ENCODE measurements at places on chromosomes 7 and 10. TPM values are rescaled to one million over a fixed set of nuclear protein-coding genes. Genes with fewer than 3 reads are reported as not detected.

DNA sequence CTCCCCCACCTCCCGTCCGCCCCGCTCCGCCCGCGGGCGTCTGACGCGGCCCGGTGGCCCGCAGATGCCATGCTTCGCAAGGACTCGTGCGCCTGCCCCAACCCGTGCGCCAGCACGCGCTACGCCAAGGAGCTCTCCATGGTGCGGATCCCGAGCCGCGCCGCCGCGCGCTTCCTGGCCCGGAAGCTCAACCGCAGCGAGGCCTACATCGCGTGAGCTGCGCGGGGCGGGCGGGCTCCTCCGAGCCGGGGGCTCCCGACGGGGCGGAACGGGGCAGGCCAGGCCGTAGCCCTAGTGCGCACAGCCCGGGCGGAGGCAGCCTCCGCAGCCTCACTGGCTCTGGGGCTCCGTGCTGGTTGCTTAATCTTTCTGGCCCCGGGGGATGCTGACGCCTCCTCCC lies 2.8 kb downstream of the ASIC3 start:
- no peak overlapping the region for H3K4me3 ChIP-seq
- no peaks in the 10 kb centered on the region for H3K36me3 ChIP-seq
- H3K27ac ChIP-seq: no peak overlapping the region
- DNase-seq: peak; percentile 80

GRCh38 chr10:4334015-4334414 lies 492.0 kb upstream of the AKR1E2 start:
- no peak overlapping the region for H3K4me3 ChIP-seq
- H3K4me1 ChIP-seq: no peaks in the 10 kb centered on the region
- no peaks in the 10 kb centered on the region for H3K36me3 ChIP-seq
- H3K27ac ChIP-seq: no peak overlapping the region
- H3K27me3 ChIP-seq: no peaks in the 10 kb centered on the region

DNA sequence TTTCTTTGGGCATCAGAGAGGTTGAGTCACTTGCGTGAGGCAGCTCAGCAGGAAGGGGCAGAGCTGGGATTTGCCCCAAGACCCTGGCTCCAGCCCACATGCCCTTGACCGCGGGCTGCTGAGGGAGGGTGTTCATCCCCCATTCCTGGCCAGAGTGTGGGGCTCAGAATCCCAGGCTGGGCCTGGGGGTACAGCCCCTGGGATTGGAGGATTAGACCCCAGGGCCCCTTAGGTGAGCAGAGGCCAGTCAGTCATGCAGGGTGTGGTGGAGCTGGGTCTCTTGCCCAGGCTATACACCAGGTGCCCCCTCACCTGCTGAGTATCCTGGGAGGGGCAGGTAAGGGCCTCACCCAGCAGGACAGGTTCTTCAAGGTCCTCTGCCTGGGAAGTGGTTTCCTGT lies 68.4 kb upstream of the ZNF716 start:
- no peaks in the 10 kb centered on the region for H3K36me3 ChIP-seq
- no peak for DNase-seq
- H3K27me3 ChIP-seq: no peaks in the 10 kb centered on the region
- no peak overlapping the region for H3K4me3 ChIP-seq
- H3K27ac ChIP-seq: no peak overlapping the region

DNA sequence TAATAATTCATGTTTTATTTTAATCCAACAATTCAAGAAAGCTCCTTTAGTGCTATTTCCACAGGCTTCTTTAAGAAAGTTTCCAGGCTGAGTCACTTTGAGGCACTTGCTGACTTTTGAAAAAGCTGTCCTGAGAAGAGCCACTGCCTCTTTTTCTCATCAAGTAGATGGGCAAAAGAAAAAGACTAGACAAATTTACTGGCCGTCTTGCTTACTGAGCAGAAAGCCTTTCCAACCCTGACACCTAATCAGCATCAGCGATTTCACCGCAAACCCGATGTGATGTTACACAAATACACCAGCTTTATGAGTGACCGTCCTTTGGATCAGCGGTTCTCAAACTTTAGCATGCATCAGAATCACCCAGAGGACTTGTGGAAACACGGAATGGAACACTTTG lies 24.3 kb downstream of the CTTNBP2 start:
- no peaks in the 10 kb centered on the region for H3K27me3 ChIP-seq
- H3K4me3 ChIP-seq: no peak overlapping the region
- no peaks in the 10 kb centered on the region for H3K4me1 ChIP-seq
- H3K36me3 ChIP-seq: no peaks in the 10 kb centered on the region

DNA sequence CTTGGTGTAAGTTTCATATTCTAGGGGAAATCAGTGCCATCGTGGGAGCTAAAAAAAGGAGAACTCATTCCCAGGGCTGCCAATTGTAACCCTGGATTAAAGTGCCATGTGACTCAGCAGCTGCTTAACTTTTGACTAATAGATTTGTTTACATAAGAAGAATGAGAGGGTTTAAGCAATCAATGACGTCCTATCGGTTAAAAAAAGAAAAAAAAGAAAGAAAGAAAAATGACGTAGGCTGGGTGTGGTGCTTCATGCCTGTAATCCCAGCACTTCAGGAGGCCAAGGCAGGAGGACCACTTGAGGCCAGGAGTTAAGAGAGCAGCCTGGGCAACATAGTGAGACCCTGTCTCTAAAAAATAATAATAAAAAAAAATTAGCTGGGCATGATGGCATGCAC lies 116.2 kb upstream of the AFAP1L2 start:
- no peak overlapping the region for H3K4me3 ChIP-seq
- no peaks in the 10 kb centered on the region for H3K36me3 ChIP-seq
- H3K4me1 ChIP-seq: peaks cover 34% of the 10 kb centered on the region
- H3K27me3 ChIP-seq: no peaks in the 10 kb centered on the region
- peak overlapping the region; percentile 73 for H3K27ac ChIP-seq

DNA sequence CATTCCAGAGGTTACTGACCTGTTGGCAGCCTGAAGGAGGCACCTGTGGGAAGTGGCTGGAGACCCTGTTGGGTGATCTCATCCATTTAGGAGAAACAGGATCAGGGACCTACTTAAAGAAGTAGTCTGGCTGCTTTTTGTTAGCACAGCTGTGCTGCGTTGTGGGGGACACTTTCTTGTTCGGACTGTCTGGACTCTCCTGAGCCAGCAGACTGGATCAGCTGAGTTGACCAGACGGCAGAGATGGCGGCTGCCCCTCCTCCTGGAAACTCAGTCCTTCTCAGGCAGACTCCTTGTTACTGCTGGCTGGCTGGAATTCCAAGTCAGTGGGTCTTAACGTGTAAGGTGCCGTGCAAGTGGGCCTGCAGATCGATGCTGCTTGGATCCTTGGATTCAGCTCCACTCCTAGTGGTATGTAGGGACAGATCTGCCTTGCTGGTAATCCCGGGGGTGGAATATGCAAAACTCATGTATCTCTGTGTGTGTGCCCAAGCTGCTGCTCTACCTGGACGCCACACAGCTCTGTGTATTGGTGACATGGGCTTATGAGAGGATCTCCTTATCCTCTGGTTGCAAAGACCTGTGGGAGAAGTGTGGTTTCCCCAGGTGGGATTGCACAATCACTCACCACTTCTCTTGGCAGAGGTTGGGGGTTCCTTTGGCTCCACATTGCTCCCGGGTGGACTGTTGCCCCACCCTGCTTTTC lies 87.3 kb downstream of the CCSER2 start:
- no peaks in the 10 kb centered on the region for H3K4me1 ChIP-seq
- no peaks in the 10 kb centered on the region for H3K27me3 ChIP-seq
- H3K4me3 ChIP-seq: no peak overlapping the region
- H3K27ac ChIP-seq: no peak overlapping the region
- no peaks in the 10 kb centered on the region for H3K36me3 ChIP-seq

- H3K4me3 ChIP-seq: no peak overlapping the region
- H3K36me3 ChIP-seq: no peaks in the 10 kb centered on the region
- H3K27me3 ChIP-seq: no peaks in the 10 kb centered on the region
- DNase-seq: no peak
- no peak overlapping the region for H3K27ac ChIP-seq
Observed at GRCh38 chr7:100098913-100099312, 2.3 kb downstream of the MCM7 start.

GRCh38 chr7:49852619-49853462 lies 79.4 kb downstream of the VWC2 start:
- DNase-seq: peak; percentile 59
- H3K4me1 ChIP-seq: no peaks in the 10 kb centered on the region
- no peaks in the 10 kb centered on the region for H3K36me3 ChIP-seq
- H3K4me3 ChIP-seq: no peak overlapping the region
- no peaks in the 10 kb centered on the region for H3K27me3 ChIP-seq

DNA sequence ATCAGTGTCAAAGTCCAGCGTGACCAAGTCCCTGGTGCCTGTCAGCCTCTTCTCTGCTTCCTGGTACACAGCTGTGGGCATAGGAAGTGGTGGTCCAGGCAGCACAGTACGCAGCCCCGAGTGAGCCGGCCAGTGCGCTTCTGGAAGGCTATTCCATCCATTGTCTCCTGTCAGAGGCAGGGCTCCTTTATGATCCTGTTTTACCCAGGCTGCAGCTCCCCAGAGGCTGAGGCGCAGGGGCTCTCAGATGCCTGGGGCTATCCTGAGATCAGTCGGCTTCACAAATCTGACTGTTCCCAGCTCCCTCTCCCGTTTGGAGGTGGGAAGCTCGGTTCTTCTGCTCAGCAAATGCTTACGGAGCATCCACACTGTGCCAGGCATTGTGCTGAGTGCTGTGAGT lies 70.3 kb downstream of the LANCL2 start:
- no peaks in the 10 kb centered on the region for H3K27me3 ChIP-seq
- DNase-seq: no peak
- H3K36me3 ChIP-seq: no peaks in the 10 kb centered on the region
- no peak overlapping the region for H3K4me3 ChIP-seq
- no peak overlapping the region for H3K27ac ChIP-seq

GRCh38 chr7:128361411-128362379 lies at the start of gene PRRT4:
PRRT4 (minus strand) TSS chr7:128361690.
- H3K27ac ChIP-seq: no peak within 1 kb of the TSS
- peaks cover 1% of the 10 kb centered on the region for H3K4me1 ChIP-seq
- no peaks in the 10 kb centered on the region for H3K36me3 ChIP-seq
- peak; percentile 57 for DNase-seq
- peak within 1 kb of the TSS; percentile 43 for H3K4me3 ChIP-seq

GRCh38 chr10:100890673-100891317 lies 22.0 kb upstream of the SLF2 start:
- H3K27ac ChIP-seq: no peak overlapping the region
- DNase-seq: no peak
- H3K36me3 ChIP-seq: no peaks in the 10 kb centered on the region
- H3K4me3 ChIP-seq: no peak overlapping the region
- peaks cover 2% of the 10 kb centered on the region for H3K4me1 ChIP-seq

GRCh38 chr10:88623835-88624234 lies 37.3 kb downstream of the LIPJ start:
- DNase-seq: no peak
- H3K27ac ChIP-seq: no peak overlapping the region
- H3K27me3 ChIP-seq: no peaks in the 10 kb centered on the region
- no peak overlapping the region for H3K4me3 ChIP-seq
- H3K4me1 ChIP-seq: no peaks in the 10 kb centered on the region

DNA sequence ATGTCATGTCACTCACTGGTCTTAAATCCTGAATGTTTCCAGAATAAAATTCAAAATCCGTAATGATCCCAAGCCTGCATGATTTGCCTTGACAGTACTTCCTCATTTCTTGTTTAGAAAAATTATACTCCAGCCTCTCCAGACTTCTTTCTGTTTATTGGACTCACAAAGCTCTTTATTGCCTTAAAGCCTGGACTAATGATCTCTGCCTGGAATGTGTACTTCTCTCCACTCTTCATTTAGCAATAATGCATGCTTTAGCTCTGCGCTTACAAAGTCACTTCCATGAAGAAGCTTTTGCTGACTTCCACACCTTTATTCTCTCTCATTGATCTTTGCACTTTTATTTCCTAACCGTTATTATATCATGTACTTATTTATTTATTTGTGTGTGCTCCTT lies 27.4 kb upstream of the SLC26A3 start:
- no peak overlapping the region for H3K4me3 ChIP-seq
- no peak for DNase-seq
- H3K27me3 ChIP-seq: no peaks in the 10 kb centered on the region
- H3K4me1 ChIP-seq: no peaks in the 10 kb centered on the region
- no peak overlapping the region for H3K27ac ChIP-seq

DNA sequence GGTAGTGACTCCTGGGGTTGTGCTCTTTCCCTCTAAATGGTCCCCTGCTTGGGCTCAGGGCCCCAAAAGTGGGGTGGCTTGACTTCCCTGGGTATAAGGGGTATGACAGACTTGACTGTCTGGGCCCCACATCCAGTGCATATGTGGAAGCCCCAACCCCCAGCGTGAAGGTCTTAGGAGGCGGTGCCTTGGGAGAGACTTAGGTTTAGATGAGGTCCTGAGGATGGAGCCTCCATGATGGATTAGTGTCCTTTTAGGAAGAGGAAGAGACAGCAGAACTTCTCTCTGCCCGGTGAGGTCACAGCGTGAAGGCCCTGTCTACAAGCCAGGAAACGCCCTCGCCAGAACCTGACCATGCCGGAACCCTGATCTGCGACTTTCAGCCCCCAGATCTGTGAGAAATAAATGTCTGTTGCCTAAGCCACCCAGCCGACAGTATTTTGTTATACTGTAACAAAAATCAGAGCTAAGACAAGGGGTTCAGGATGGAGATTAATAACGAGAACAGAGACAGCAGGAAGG lies 23.8 kb downstream of the PODXL start:
- peak; percentile 17 for DNase-seq
- H3K27me3 ChIP-seq: no peaks in the 10 kb centered on the region
- H3K27ac ChIP-seq: no peak overlapping the region
- H3K36me3 ChIP-seq: no peaks in the 10 kb centered on the region

DNA sequence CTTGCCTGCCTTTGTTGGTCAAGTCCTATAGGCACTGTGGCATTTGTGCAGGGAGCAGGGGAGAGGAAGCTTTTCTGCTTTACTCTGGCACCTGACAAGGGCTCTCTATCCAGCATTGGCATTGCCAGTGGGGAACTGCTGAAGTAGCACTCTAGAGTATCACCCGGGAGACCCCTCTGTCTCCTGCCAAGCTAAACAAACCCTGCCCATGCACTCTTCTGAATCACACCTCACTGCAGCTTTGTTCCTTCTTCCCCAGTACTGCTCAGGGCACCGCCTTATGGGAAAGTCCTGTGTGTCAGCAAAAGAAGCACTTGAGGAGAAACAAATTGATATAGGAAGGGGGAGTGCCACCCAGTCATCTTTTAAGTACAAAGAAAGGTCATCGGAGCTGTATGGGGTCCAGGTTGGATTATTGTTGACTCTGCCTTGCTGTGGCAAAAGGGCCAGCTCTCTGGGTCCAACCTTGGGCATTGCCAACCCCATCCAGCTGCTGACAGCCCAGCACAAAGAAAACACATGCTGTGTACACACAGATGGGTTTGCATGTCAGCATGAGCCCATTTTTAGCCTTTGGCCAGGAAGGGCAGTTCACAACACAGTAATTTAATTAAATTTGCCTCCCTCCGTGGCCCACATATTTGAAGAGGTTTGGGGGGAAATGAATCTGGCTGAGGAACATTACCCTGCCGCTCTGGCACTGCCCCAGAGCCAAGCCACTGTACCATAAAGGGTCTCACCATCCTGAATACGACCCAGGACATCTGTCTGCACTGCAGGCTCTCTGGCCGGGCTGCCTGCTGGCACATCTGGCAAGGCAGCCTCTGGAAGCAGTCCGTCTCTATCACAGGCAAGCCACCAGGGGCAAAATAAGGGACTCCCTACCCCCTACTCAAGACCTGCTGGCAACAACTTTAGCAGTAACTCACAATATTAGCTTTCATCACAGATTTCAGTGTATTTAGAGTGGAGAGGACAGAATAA lies 13.1 kb downstream of the LRRC4 start:
- no peak overlapping the region for H3K4me3 ChIP-seq
- DNase-seq: no peak
- no peaks in the 10 kb centered on the region for H3K4me1 ChIP-seq
- no peaks in the 10 kb centered on the region for H3K36me3 ChIP-seq

- H3K4me1 ChIP-seq: peaks cover 4% of the 10 kb centered on the region
- no peak for DNase-seq
- no peak overlapping the region for H3K4me3 ChIP-seq
- H3K27me3 ChIP-seq: no peaks in the 10 kb centered on the region
Observed at GRCh38 chr10:32985775-32986350, 27.8 kb upstream of the ITGB1 start.

Gene OR2A42
- polyA plus RNA-seq: 0.65 TPM

Gene EGR2
- polyA plus RNA-seq: 2.0 TPM

Gene ELOVL3
- polyA plus RNA-seq: 1.0 TPM
